ENCODE measurements at places on chromosomes 4 and X.

DNA sequence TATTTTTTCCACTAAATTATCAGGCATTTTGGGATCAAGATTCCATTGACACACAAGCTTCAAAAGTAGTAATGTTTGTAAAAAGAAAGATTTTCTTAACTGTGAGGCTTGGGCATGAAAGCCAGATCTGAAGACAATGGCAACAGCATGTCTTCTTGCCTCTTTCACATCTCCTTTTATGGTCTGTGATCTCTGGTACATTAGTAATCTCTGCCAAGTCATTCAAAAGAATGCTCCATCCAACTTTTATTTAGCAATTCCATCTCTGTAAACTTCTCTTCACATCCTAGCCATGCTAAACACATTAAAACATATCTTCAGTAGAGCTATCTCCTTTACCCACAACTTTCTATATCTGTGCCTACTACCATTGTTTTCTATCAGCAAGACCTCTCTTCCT, 465.4 kb downstream of the FAT4 start:
- no peak for DNase-seq

- peak; percentile 79 for DNase-seq
These were observed 101.4 kb upstream of the PDE5A start for GRCh38 chr4:119729835-119730670.

DNA sequence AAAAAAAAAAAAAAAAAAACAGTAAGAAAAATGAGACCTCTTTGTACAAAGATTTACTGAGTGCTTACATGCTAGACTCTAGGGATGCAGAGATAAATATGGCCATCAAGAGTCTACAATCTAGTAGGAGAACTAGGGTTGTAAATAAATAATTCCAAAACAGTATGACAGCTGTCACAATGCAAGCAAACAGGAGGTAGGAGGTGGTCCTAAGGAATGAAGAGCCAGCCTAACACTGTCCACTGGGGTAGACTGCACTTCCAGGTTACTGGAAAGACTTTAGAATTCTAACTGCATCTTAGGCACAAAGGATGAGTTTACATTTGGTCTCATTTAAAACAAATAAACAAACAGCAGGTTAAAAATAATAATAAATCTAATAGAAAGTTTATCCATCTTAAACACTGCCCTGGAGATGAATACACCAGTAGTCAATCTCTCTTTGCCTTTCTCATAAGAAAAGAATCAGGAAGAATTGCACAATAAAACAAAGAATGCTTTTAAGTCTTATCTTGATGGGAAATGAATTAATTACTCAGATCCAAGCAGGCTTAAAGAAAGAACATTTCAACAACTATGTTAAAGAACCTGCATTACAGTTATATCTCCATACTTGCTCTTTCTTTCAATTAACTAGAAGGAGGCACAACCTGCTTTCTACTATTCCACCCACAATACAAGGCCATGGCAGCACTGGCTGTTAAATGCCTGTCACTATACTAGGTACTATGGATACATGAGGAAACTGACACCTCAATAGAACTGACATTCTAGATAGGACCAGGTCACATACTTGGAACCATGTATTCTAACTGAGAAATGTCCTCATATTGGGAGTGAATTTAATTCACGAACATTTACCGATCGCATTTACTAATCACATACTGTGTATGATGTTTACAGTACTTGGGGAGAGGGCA, 12.7 kb downstream of the ADGRA3 start:
- DNase-seq: no peak

DNA sequence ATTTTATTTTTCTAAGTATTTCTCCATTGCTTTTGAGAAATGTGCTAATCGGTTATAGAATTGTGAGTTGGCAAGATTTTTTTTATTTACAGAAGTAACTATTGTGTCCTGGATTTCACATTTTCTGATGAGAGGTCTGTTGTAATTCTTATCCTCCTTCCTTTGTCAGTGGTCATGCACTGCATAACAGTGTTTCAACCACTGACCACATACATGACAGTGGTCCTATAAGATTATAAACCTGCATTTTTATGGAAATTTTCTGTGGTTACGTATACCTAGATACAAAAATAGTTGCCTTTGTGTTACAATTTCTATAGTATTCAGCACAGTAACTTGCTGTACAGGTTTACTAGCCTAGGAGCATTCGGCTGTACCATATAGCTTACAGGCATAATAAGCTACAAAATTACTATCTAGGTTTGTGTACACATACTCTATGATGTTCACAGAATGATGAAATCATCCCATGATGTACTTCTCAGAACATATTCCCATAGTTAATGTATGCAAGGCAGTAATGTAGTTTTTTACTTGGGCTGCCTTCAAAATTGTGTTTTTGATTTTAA, 47.8 kb downstream of the APELA start:
- DNase-seq: no peak

Data from HS-27A (cell line).